Mucosa of gallbladder (tissue), 1 donor: ENCODE measurements at places on chromosomes 12 and 14.

- DNase-seq: no peak
Observed at GRCh38 chr14:105185001-105185400, 3.9 kb upstream of the NUDT14 start.

GRCh38 chr12:53966385-53967133 lies 6.4 kb upstream of the HOXC11 start:
- DNase-seq: no peak

- no peak for DNase-seq
Observed at GRCh38 chr12:22130671-22131070, 84.7 kb downstream of the CMAS start.

GRCh38 chr14:54591866-54592265 lies 24.9 kb downstream of the SAMD4A start:
- no peak for DNase-seq

DNA sequence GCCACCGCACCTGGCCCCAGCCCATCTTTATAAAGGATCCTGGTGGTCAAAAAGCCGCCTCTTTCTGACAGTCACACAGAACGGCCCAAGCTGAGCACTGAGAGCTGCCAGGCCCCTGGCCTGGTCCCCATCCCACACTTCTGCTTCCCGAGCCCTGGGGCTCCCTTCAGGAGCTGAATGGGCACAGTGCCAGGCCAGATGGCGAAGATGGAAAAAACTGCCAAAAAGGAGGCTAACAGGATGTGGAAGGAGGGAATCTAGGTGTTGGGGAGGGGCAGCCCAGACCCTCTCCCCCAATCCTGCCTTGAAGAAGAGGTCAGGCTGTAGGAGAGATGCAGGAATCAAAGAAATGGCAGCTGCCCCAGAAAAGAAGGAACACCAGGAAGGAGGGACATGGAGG lies 5.0 kb downstream of the LPAR5 start:
- no peak for DNase-seq

- no peak for DNase-seq
Observed at GRCh38 chr14:91354221-91354916, 63.3 kb downstream of the CCDC88C start.

GRCh38 chr12:58204071-58204470 lies 262.7 kb downstream of the ATP23 start:
- no peak for DNase-seq

DNA sequence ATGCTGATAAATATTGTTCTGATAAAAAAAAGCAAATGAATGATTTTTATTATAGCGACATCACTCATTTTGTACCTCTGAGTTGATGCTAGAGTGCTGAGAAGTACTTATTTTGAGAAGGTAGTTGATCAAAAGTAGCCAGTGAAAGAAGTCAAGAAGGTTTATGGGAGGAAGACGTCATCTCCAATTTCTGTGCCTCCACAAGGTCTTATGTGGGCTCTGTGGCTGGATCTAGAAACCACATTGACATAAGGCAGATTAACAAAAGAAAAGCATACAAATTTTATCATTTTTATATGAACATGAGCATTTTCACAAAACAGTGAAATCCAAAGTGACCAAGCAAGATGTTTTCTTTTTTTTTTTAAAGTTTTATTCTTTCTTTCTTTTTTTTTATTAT lies 289.5 kb upstream of the FAR2 start:
- no peak for DNase-seq

DNA sequence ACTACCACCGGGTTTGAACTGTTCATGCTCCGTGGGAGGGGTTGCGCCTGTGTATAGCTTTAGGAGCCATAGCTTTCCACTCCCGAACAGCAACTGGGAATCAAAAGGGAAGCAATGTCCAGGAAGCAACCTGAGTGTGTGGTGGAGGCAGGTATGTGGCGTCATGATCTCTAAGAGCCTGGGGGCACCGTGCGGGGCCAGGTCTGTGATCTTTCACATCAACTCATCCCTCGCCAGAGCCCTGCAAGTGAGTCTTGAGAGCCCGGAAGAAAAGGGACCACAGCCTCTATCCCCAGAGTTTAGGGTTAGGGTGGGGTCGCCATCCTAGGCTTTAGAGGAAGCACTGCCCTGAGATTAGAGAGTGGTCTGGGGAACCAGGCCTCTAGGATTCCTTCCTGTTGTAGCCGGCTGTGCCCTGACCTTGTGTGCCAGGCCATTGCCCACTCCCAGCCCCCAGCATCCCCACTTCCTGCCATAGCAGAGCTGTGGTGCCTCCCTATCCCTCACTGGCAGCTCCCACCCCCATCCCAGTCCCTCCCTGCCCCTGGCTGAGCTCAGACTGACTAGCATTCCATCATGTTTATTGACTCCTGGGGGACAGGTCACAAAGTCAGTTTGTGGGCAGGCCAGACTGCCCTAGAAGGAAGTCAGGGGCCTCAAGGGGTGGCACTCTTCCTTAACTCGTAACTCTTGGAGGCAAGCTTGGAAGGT lies 745 bp upstream of the ADCY4 start:
- DNase-seq: no peak

DNA sequence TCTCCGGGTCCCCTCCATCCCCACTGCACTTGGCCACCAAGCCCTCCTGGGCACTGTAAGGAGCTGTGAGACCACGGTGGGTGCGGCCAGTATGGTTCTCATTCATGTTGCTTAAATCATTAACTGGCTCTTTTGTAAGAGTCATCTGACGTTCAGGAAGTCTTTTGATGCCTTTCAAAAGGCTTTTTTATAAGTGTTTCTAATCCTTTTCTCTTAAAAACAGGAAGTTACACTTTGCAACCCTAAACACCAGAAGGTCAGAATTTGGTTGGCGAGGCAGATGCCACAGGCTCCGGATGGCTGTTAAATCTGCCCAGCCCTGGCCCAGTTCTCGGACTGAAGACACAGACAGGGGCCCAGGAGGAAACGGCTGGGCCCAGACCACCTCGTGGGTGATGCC lies 26.1 kb upstream of the DIO3 start:
- DNase-seq: no peak

DNA sequence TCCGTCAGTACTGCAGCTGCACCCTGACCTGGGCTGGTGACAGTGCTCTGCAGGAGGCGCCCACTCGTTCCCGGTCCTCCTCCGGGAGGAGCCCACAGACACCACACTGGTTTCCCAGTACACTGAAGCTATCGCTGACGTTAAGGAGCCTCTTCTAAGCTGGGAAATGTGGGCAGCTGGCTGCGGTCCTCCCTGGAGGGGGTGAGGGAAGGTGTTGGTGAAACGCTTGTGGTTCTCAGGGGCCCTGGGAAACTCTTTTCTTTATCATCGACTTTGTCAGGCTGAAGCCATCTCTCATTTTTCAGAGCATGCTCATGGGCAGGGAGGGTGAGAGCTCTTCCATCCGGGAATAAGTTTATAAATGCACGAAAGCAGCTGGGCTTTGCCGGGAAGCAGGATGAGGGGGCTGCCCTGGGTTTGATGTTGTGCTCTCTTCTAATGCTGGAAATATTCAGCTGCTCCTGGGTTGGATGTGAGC lies 176.0 kb downstream of the CHST11 start:
- DNase-seq: no peak

GRCh38 chr12:12358528-12358927 lies 1.6 kb downstream of the BORCS5 start:
- no peak for DNase-seq

GRCh38 chr12:10505620-10506019 lies at the start of gene EIF2S3B:
TSS of gene EIF2S3B (plus strand) at chr12:10505890. CDS start at chr12:10505903, 13 bp downstream.
- DNase-seq: no peak

DNA sequence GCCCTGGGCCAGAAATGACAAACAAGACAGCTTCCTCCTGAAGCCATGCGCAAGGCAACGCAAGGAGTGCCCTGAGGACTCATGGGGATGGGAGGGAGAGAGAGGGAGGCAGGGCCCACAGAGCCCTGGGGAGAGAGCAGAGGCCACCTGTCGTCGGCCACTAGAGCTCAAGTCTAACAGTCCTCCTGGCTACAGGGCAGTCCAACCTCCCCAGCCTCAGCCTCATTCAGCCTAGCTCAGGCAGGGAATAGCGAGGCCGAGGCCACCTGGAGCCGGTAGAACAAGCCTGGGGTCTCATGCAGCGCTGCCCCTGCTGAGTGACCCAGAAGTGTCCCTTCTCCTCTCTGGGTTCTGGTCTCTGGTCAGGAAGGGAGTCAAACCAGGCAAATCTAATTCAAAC lies 69.5 kb downstream of the BCL11B start:
- no peak for DNase-seq

GRCh38 chr14:67784244-67784823 lies 32.1 kb downstream of the ZFYVE26 start:
- DNase-seq: no peak

DNA sequence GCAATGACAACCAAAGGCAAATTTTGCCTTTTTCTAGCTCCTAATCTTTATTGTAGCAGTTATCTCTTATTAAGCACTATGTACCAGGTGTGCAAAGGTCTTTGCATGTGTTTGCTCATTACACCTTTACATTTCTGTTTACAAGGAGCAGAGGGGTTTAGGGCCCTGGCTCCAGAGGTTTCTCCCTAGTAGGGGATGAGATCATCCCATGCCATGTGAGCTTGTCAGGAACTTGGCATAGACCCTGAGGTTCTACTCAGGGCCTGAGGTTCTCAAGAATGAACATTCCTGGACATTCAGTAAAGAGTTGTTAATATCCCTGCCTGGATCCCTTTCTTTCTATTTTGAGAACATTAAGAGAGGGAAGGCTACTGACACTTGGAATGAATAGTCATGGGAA lies 292.0 kb downstream of the RPAP3 start:
- DNase-seq: no peak

DNA sequence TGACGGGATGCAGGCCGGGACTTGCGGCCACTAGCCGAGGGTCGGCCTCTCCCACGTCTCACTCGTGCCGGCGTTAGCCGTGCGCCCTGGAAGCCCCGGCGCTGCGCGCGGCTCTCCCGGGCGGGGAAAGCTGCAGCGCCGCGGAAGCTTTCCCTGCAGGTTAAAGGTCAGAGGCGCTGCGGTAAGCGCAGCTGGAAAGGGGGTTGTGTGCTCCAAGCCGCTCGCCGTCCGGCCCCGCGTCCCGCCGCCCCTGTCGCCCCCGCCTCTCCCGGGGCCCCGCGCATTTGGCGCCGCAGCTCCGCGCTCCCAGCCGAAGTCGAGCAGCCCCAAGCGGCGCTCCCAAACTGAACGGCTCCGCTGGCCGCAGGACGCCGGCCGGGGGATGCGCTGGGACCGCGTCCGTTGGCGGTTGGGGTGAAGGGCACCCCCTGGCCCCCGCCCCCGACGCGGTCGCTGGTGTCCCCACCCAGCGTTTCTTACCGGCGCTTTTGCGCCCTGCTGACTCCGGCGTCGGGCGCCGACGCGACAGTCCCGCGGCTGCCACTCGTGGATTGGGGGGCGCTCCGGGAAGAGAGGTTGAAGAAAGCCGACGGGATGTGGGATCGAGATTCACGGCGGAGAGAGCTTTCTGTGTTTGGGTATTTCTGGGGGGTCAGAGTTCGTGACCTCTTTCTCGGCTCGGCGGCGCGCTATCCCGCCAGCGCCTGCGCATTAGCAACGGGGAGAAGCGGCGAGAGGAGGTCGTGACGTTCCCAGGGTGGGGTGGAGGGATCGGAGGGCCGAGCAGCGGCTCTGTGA lies at the start of gene NR2C1:
Gene NR2C1 (minus strand): TSS at position 719 of the 798 bp plus-strand sequence. CDS start 6,234 bp downstream, outside the sequence.
- peak; percentile 92 for DNase-seq

DNA sequence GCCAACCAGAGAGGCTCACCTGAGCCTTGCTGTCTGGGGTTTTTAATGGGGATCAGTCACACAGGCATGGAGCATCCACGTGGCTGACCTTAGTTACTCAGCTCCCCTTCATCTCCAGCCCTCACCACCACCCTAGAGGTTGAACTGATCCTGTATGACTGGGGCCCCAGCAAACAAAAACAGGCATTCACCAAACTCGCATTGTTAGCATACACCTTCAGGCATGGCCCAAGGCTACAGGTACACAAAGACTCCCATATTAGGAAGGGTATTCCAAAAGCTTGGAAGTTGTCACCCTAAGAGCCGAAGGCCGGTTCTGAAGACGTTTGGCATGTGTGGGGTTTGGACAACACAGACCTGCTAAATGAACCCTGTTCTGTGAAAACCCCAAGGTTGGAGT lies 10.0 kb downstream of the DNAH10 start:
- DNase-seq: no peak

GRCh38 chr12:108821407-108822397 lies 35.7 kb downstream of the SSH1 start:
- DNase-seq: no peak

DNA sequence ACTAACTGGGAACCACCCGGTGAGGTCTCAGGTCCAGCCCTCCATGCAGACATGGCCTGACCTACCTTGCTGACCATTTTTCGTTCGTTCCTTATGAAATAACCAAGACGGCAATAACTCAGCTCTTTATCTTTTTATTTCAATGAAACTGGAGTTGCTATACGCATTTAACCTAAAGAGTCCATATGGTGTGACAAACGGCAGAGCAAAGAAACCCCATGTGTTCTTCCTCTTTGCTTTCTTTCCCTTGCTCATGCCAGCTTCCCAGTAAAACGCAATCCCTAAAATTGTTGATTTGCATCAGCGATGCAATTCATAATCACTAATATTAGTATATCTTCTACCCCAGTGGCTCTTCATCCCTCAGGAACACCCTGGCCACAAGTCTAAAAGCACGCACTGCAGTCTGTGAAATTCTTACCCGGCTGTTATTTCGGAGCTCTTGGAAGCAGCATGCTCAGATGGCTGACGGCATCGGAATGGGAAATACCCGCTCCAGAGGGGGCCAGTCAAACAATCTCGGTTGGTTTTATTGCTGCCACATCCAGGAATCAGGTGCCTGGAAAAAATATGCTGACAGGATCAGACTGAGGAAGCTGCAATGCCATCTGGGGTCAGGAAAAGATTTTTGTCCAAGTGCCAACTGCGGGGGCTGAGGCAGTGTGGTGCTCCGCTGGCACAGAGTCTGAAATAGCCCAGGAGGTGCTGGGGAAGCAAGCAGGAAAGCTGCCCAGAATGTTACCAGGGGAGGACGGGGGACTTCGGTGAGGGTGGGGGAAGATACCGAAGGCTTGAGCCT lies 28.2 kb upstream of the KCNA1 start:
- no peak for DNase-seq

DNA sequence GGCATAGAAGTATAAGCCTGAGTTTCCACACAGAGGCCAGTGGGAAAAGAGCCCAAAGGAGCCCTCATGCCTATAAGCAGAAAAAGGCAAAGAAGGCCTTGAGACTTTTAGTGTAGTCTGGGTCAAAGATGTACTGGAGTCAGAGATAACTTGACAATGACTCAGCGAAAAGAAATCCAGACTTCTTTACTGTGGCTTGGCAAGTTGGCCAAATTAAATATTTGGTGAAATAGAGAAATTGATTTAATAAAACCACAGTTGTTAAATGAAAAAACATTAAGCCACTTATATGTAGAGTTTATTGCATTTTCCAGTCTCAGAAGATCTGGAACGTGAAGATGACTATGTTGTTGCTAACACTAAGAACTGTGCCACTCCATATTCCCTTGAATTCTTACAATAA lies 105.1 kb downstream of the TMTC3 start:
- no peak for DNase-seq

- DNase-seq: no peak
Observed at GRCh38 chr12:98453070-98453469, 62.3 kb upstream of the TMPO start.

DNA sequence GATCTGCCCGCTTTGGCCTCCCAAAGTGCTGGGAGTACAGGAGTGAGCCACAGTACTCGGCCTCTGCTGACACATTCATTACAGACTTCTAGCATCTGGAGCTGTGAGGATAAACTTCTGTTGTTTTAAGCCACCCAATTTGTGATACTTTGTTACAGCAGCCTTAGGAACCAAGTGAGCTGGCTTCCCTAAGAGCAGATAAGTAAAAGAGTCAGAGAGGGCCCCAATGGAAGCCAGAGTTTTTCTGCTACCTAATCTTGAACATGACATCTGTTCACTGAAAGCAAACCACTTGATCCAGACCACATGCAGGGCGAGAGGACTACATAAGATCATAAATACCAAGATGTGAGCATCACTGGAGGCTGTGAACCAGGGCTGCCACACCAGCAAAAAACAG lies 3.7 kb upstream of the MAPKAPK5 start:
- DNase-seq: no peak

- DNase-seq: no peak
Observed at GRCh38 chr14:56210571-56210970, 92.4 kb downstream of the PELI2 start.
